H1 (cell line): ENCODE measurements at places on chromosomes 12 and 14.

GRCh38 chr12:10669533-10669932 is 4.3 kb downstream of the STYK1 start:
- no peak for DNase-seq

GRCh38 chr12:108319277-108320234 is 19.6 kb downstream of the CMKLR1 start:
- no peak for DNase-seq

DNA sequence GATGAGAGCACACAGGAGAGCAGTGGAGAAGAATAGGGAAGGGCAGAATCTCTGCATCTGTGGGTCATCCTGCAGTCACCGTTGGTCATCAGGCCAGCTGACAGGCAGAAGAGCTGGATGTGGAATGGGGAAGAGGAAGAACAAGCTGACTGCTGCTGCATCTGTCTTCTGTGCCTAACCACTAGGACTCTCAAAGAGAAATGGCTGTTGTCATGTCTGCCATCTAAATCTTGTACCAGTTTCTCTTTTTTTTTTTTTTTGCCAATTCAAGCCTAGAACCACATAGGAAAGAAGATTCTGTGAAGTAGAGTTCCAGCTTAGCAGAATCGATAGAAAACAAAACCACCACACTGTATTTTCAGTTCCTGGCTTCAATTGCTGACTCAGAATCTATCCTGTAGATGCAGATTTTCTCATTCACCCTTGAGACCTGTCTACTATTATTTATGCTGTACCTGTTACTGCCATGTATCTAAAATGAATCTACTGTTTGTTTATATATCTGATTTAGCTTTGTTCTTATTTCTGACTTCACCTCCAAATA is 421.9 kb upstream of the PRICKLE1 start:
- DNase-seq: no peak

GRCh38 chr14:98433436-98433835 is 838.6 kb downstream of the BCL11B start:
- no peak for DNase-seq

GRCh38 chr12:58496411-58497190 is 423.7 kb downstream of the LRIG3 start:
- DNase-seq: no peak

- DNase-seq: no peak
Observed at GRCh38 chr14:21556378-21557083, 23.3 kb downstream of the OR10G3 start.

- DNase-seq: no peak
Observed at GRCh38 chr14:74846968-74847665, 28.8 kb downstream of the PROX2 start.

GRCh38 chr14:100393906-100394732 is 71.0 kb downstream of the SLC25A47 start:
- no peak for DNase-seq

DNA sequence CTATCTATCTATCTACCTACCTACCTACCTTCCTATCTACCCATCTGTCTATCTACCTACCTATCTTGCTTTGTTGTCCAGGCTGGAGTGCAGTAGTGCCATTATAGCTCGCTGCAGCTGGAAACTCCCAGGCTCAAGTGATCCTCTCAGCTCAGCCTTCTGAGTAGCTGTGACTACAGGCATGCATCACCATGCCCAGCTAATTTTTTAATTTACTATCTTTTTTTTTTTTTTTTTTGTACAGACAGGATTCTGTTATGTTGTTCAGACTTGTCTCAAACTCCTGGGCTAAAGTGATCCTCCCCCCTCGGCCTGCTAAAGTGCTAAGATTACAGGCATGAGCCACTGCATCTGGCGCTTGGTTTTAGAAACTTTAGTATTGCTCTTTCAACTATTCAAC is 762.4 kb downstream of the SLC6A15 start:
- DNase-seq: no peak

DNA sequence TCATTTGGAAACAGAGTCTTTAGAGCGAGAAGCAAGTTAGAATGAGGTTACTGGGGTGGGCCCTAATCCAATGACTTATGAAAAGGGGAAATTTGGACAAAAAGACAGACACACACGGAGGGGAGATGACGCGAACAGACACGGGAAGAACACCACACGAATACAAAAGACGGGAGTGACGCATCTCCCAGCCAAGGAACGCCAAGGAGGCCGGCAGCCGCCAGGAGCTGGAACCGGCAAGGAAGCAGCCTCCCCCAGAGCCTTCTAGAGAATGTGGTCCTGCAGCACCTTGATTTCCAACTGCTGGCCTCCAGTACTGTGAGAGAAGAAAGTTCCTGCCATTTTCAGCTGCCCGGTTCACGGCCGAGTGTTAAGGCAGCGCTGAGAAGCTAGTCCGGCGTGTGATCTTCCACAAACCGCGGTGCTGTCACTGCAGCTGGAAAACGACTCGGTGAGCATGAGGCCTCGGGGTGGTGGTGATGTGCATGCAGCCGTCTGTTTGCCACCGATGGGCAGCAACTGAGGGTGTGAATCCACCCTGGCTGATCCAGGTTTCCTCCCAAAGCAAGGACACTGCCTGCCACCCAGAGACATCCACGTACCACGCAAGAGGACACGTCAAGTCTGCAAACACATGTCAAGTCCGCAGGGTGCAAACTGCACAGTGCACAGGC is 124.5 kb downstream of the NCOR2 start:
- no peak for DNase-seq
